ENCODE measurements at places on chromosomes 4 and X.

- DNase-seq = no peak
These were observed 230.4 kb upstream of the GATB start for GRCh38 chr4:151991001-151991883.

GRCh38 chr4:93827272-93827947, 1.1 kb upstream of the ATOH1 start:
- DNase-seq = no peak

GRCh38 chr4:38452009-38452408, 212.0 kb upstream of the KLF3 start:
- DNase-seq = no peak

DNA sequence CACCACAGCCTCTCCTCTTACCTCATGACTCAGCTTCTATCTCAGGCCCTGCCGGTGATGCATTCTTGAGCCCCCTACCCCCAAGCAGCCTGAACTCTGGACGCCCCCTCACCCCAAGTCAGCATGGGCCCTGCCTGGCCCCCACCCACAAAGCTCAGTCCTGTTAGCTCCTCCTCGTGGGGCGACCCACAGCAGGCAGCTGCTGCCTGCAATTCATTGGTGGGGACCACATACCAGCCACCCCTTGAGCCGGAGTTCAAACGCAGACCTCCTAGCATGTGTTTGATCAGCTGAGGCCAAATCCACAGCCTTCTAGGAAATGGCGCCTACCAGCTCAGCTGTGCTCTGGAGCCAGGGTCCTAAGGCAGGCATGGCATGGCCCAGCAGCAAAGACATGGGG, 111.8 kb downstream of the EFNB1 start:
- DNase-seq = no peak

GRCh38 chrX:108947205-108947604, 210.8 kb upstream of the IRS4 start:
- no peak for DNase-seq

- no peak for DNase-seq
These were observed 79.2 kb downstream of the TRIML1 start for GRCh38 chr4:188218392-188218791.

DNA sequence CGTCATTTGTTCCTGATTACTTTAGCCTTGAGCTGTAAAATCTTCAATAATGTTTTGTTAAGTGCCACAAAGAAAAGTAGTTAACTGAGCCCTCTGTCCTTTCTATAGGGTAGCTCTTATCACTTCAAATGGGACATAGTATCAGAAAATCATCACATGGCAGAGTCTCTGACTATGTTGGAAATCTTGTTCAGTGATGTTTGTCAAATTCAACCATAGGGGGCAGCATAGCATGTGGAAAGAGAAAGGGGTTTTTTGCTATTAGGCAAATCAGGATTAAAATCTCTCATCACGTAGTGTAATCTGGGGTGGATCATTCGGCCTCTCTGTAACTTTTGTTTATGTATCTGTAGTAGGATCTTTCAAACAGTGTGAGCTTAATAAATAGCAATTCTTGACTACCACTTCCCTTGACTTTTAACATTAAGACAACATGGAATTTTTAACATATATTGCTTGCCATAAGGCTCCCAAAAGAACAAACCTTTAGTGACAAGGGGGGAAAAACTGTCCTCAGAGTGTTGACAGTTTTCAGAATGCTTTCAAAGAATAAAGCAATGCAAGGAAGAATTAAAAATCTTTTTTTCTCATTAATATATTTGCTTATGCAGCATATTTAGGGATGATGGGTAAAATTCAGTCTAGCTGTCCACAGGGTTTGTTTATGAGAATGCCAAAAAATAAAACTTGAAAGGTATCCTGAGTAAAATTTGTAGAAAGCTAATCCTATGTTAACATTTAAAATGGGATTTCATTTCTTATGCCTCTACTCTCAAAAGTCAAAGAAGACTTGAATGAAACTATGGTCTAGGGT, 127.2 kb downstream of the FBXW7 start:
- DNase-seq = no peak

All from femur (tissue), 1 donor.